HFFc6 (cell line): ENCODE measurements at places on chromosomes 13 and 19. TPM values are rescaled to one million over a fixed set of nuclear protein-coding genes. Genes with fewer than 3 reads are reported as not detected.

GRCh38 chr19:12521996-12522395, 29.3 kb downstream of the ZNF564 start:
- no peak for DNase-seq

C19orf73 gene
- 0.42 to 1.4 TPM (median 1.1 TPM) in 3 replicates for total RNA-seq

ZNF93 gene
- total RNA-seq, result 3.2 to 5.8 TPM (median 4.1 TPM) in 3 replicates

- DNase-seq, result no peak
These were observed 31.6 kb upstream of the POP4 start for GRCh38 chr19:29574510-29574909.

- no peak for DNase-seq
These were observed 1702.2 kb downstream of the EFNB2 start for GRCh38 chr13:104833221-104833620.
